Peyer's patch (tissue), 4 donors: ENCODE measurements at places on chromosomes 1 and 21. TPM values are rescaled to one million over a fixed set of nuclear protein-coding genes. Genes with fewer than 3 reads are reported as not detected.

GRCh38 chr1:203151362-203152157, 24.0 kb downstream of the ADORA1 start:
- DNase-seq, result no peak

DNA sequence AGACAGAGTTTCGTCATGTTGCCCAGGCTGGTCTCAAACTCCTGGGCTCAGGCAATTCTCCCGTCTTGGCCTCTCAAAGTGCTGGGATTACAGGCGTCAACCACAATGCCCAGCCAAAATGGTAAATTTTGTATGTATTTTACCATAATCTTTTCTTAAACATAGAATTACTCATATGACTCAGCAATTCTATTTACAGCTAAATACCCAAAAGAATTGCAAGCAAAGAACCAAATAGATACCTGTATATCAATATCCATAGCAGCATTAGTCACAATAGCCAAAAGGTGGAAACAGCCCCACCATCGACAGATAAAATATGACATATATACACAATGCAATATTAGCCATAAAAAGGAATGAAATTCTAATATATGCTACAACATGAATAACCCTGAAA, 36.5 kb downstream of the TESK2 start:
- DNase-seq, result no peak

DNA sequence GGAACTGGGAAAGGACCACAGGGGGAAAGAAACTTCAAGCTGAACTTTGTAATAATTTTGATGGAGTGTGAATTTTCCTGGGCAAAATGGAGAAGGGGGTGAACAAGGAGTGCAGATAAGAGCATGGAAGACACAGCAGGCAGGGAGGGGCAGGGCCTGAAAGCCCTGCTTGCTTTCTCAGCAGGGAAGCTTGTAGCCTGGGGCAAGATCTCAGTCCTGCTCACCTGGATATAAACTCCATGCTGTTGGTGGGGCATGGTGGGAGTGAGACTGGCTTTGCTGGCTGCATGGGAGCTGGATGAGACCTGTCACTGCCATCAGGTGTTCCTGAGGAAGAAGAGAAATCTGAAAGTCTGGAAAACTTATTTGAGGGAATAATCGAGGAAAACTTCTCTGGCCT, 58.7 kb upstream of the RC3H1 start:
- DNase-seq, result no peak

GRCh38 chr1:94863919-94864318, 43.8 kb downstream of the SLC44A3 start:
- no peak for DNase-seq

GRCh38 chr1:165887877-165888551, 60.6 kb downstream of the UCK2 start:
- no peak for DNase-seq

DNA sequence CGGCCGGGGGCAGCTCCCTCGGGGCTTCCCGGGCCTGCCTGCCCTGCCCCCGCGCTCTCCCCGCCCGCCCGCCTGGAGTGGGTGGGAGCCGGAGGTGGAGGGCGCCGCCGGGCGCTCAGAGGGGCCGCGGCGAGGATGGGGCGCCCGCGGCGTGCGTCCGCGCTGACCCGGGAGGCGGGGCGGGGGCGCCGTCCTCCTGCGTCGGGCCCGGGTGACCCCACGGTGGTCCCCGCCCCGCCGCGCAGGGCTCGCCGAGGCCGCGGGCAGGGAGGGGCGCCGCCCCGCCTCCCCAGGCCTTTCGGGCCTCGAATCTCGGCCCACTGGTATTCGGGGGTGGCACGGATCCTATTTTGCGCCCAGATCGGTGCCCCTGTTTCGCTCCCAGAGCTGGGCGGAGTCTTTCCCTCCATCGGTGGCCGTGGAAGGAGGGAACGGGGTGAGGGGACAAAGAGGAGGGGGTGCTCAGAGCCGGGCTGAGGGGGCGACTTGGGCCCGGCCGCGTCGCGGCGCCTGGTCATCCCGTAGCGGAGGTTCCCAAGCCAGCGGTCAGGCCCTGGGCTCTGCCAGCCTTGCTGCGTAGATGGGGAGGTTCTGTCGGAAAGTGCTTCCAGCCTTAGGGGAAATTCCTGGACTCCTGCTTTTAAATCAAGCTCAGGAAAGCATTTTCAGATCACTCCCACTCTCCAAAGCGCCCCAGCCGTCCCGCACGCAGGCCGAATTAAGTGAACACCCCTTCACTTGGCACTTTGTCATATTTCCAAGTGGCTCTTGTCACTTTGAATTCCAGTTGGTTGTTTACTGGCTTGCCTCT, 545 bp downstream of the PATJ start:
- DNase-seq, result no peak

DNA sequence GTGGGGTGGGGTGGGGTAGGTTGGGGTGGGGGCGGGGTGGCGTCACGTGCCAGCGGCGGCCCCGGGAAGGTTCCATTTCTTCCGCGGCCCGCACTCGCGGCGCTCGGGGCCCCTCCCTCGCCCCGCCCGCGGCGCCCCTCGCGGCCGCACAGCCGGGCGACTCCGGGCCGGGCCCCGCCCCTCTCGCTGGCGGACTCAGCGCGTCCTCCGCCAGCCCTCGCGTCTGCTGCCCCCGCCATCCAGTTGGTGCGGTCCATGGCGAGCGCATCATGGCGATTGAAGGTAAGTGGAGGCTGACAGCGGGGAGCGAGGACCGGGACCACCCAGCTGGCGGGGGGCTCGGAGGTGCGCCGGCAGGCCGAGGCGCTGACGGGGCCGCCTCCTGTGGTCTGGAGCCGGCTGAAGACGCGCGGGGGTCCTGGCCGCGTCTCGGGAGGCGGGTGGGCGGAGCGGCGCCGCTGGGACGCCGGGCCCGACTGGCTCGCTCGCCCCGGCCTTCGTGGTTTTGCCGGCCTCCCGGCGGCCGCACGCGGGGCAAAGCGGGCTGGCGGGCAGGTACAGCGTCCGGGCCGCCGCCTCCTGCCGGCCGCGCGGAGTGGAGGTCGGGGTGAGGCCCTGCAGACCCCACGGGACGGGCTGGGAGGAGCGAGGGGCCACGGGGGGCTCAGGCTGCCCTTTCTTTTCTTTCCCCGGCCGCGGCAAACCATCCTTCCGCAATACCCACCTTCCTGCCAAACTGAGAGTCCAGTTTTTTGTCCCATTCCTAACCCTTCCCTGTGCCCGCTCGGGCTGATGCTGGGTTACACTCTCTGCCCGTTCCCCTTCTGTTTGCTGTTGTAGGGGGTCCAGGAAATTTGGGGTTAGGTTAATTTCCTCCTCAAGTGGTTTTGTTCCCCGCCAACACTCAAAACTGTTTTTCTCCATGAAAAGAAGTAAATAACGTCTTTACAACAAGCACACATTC, at the start of gene SYT14:
TSS of gene SYT14 (plus strand) at position 222 of the 964 bp plus-strand sequence. CDS start at position 270, 48 bp downstream.
- no peak for DNase-seq

DNA sequence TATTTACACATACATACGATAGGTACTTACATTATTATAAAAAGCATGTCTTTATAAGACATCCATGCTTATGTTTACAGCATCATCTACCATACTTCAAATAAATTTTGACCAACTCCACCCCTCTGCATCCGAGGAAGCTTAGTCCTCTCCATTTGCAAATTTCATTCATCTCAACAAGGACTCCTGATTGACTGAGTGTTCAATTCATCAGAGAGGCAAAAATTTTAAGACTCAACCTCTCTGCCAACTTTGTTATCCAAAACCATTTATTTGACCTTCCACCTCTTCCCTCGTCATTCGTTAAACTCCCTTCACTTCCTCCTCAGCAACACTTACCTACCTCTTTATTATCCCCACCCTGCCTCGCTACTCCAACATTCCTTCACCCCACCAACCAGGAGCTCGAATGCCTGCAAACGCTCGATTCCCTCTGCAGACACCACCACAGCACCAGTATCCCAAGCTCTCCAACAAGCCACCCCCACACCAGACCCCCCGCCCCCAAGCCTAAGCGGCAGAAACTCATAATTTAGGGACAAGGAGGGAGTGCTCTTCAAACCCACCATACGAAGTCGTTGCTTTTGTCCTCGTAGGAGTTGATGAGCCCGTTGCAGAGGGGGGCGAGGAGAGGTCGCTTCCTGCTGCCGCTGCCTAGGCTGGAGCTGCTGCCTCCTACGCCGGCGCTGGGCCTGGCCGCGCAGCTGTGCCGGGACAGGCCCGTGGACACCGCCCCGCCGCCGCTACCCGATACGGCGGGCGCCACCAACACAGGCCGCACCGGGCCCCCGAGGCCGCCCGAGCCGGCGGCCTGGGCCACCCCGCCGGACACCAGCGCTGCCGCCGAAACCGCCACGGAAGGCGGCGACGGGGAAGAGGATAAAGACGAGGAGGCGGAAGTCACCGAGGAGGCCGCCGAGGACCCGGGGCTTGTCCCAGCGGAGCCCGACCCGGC, 803 bp downstream of the COP1 start:
- peak; percentile 50 for DNase-seq

DNA sequence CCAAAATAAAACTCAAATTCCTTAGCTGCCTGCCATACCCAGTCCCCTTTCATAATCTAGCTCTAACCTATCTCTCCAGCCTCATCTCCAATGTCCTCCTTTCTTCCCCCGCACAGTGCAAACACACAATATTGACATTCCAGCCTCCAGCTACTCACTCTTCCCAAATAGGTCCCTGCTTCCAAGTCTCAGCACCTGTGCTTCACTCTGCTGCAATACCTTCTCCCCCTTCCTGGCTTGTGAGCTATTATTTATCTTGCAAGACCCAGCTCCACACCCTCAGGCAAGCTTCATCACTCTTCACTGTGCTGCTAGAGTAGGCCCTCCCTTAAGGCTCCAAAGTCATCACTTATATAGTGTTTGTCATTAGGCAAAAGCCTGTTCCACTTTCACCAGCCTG, 9.7 kb downstream of the PLPP3 start:
- no peak for DNase-seq

GRCh38 chr1:31482482-31483011, 69.5 kb downstream of the SERINC2 start:
- DNase-seq, result no peak

Gene MR1
- 9.7 TPM for total RNA-seq

Gene C1orf198
- 14.0 TPM for total RNA-seq

Gene ANP32E
- total RNA-seq, result 7.3 TPM
